ENCODE measurements at places on chromosomes 5 and 9. TPM values are rescaled to one million over a fixed set of nuclear protein-coding genes. Genes with fewer than 3 reads are reported as not detected.

- H3K36me3 ChIP-seq: peaks cover 8% of the 10 kb centered on the region
- H3K4me3 ChIP-seq: no peak overlapping the region
- H3K27me3 ChIP-seq: peaks cover 20% of the 10 kb centered on the region
These were observed 9.8 kb downstream of the PIK3R1 start for GRCh38 chr5:68225188-68225910.

- DNase-seq: peak; percentile 47
- peak overlapping the region; percentile 91 for H3K4me3 ChIP-seq
- H3K36me3 ChIP-seq: peaks cover 19% of the 10 kb centered on the region
- peaks cover 34% of the 10 kb centered on the region for H3K4me1 ChIP-seq
- no peaks in the 10 kb centered on the region for H3K27me3 ChIP-seq
These were observed 578 bp upstream of the PSAT1 start for GRCh38 chr9:78296201-78296892.

DNA sequence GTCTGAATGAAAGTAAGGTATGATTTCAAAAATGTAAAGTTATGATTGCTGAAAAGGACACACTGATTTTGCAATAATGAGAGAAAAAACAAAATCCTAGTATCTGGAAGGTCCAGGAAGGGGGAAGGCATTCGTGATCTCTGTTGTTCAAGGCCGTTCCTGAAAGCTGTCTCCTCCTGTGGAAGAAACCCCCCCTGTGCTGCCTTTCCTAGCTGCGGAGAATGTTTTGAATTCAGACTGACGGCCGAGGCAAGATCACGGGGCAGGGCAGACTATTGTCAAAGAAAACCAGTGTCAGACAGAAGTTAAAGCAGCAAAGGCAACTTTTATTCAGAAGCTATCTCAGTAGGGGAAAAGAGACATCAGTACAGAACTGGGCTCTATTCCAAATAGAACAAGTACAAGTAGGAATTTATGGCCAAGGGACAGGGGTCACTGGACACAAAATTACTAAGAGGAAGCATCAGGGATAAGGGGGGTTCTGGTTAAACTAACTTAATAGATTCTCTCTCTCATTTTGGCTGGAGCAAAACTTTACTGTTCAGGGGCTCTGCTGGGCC, 61.9 kb upstream of the IGFBPL1 start:
- H3K27ac ChIP-seq: peak overlapping the region; percentile 94
- H3K4me1 ChIP-seq: peaks cover 59% of the 10 kb centered on the region
- no peak overlapping the region for H3K4me3 ChIP-seq
- DNase-seq: no peak

GRCh38 chr5:11468334-11469039, 435.8 kb downstream of the CTNND2 start:
- no peaks in the 10 kb centered on the region for H3K36me3 ChIP-seq
- H3K4me1 ChIP-seq: peaks cover 10% of the 10 kb centered on the region

DNA sequence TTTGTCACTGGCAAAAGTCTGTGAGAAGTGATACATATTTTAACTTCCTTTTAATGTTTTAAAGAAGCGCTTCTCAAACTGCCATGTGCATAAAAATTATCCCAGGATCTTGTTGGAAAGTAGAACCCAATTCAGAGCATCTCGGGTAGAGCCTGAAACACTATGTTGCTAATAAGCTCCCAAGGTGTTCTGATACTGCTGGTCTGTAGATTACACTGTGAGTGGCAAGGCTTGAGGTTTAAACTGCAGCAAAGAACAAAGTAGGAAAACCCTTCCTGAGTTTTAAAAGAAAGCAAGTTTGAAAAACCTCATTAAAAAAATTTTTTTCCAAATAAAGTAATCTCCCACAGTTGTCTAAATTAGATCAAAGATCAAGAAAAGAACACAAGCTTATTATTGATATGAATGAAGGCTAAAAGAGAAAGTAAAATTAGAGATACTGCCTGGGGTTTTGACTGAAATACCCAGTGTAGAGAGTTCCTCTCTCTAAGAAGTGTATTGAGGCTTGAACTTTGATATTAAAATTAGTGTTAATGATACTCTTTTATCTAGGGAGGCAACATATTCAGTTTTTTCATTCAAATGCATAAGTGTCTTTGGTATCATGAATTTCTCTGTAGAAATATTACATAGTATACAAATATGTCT, 19.8 kb upstream of the JAK2 start:
- H3K36me3 ChIP-seq: no peaks in the 10 kb centered on the region
- H3K27ac ChIP-seq: no peak overlapping the region
- H3K4me3 ChIP-seq: no peak overlapping the region
- peaks cover 4% of the 10 kb centered on the region for H3K4me1 ChIP-seq

GRCh38 chr9:22992780-22993179, 546.2 kb downstream of the DMRTA1 start:
- no peak overlapping the region for H3K27ac ChIP-seq
- no peak overlapping the region for H3K4me3 ChIP-seq
- DNase-seq: no peak
- no peaks in the 10 kb centered on the region for H3K27me3 ChIP-seq

GRCh38 chr9:129853614-129854013, 18.4 kb downstream of the USP20 start:
- H3K4me1 ChIP-seq: no peaks in the 10 kb centered on the region
- peaks cover 24% of the 10 kb centered on the region for H3K36me3 ChIP-seq
- H3K4me3 ChIP-seq: no peak overlapping the region
- no peak for DNase-seq
- no peaks in the 10 kb centered on the region for H3K27me3 ChIP-seq

GRCh38 chr5:151572657-151573368, 18.3 kb downstream of the FAT2 start:
- peaks cover 13% of the 10 kb centered on the region for H3K4me1 ChIP-seq
- peaks cover 43% of the 10 kb centered on the region for H3K27me3 ChIP-seq
- no peaks in the 10 kb centered on the region for H3K36me3 ChIP-seq
- DNase-seq: no peak

Gene FGF10
- total RNA-seq: 0.32 TPM

GRCh38 chr9:98899408-98900056, 44.2 kb upstream of the COL15A1 start:
- no peak for DNase-seq
- H3K4me3 ChIP-seq: no peak overlapping the region
- H3K27ac ChIP-seq: no peak overlapping the region
- peaks cover 9% of the 10 kb centered on the region for H3K36me3 ChIP-seq
- H3K27me3 ChIP-seq: peaks cover 2% of the 10 kb centered on the region

DNA sequence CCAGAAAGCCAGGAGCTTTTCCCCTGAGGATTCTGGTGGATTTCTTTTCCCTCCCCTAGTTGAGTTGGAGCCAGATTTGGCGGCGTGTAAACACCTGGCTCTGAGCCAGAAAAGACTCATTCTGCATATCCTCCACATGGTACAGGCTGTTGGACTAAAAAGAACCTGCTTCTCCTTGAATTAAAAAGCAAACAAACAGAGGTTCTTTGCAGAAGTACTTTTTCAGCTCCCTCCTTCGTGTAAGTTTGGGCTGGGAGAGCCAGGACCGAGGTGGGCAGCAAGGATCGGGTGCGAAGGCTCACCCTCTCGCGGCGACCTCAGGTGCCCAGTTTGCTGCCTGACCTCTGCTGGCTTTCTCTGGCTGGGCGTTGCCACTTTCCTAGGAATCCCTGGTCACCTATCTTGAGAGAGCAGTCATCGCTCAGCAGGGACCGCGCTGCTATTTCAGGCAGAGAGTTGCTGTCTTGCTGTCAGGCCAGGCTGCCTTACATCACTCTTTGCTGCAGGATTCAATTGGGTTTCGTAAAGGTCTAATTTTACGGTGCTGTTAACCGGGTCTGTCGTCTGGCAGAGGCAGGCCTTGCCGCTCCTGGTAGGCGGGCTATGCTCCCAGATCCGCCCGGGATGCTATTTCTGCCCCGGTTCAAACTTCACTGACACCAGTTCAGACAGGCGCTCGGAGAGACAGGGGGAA, 3.2 kb downstream of the PAPPA start:
- H3K27ac ChIP-seq: no peak overlapping the region
- peak overlapping the region; percentile 67 for H3K4me3 ChIP-seq
- H3K36me3 ChIP-seq: no peaks in the 10 kb centered on the region
- DNase-seq: peak; percentile 56
- H3K27me3 ChIP-seq: peaks cover 87% of the 10 kb centered on the region

GRCh38 chr5:78497573-78498533, 137.4 kb downstream of the SCAMP1 start:
- H3K36me3 ChIP-seq: no peaks in the 10 kb centered on the region
- H3K4me3 ChIP-seq: no peak overlapping the region
- no peak for DNase-seq

GRCh38 chr5:149001162-149001561, 61.7 kb downstream of the SH3TC2 start:
- DNase-seq: no peak
- peaks cover 8% of the 10 kb centered on the region for H3K4me1 ChIP-seq
- H3K4me3 ChIP-seq: no peak overlapping the region
- no peak overlapping the region for H3K27ac ChIP-seq

DNA sequence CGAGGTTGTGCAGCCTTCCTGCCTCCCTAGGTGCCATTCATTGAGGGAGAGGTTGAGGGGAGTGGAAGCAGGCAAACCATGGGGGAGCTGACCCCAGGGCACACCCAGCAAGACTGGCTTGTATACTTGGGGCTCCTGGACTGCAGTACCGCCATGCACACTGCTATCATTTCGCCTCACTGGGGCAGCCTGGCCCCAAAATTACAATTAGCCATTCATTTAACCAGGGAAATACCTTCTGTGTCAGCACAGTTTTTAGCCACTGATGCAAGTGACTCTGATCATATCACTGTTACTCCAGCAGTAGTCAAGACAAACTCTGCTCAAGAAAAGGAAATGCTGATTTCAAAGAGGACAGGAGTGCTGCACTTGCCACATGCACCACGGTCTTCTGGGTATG, 109.7 kb downstream of the TRIO start:
- peaks cover 66% of the 10 kb centered on the region for H3K4me1 ChIP-seq
- no peak for DNase-seq
- peak overlapping the region; percentile 32 for H3K27ac ChIP-seq
- H3K36me3 ChIP-seq: peaks cover 13% of the 10 kb centered on the region
- no peaks in the 10 kb centered on the region for H3K27me3 ChIP-seq

DNA sequence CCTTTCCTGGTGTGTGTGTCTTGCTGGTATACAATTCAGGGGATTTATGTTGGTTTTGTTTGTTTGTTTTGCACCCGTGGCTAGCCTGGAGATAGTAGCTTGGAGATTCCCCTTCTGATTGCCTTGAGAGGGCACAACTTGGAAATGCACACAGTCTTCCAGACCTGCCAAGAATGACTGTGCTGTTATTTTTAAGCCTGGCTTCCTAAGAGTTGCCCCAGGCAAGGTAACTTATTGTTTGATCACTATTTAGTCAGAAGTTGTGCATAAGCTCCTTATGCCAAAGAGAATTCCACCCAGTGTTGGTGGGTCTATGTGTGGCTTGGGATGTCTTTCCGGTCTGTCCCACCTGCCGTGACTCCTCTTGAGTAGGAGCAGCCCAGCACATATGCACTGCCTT, 421.9 kb upstream of the KCNN2 start:
- no peaks in the 10 kb centered on the region for H3K36me3 ChIP-seq
- DNase-seq: no peak
- H3K4me3 ChIP-seq: no peak overlapping the region
- H3K27ac ChIP-seq: no peak overlapping the region
- H3K4me1 ChIP-seq: peaks cover 6% of the 10 kb centered on the region

DNA sequence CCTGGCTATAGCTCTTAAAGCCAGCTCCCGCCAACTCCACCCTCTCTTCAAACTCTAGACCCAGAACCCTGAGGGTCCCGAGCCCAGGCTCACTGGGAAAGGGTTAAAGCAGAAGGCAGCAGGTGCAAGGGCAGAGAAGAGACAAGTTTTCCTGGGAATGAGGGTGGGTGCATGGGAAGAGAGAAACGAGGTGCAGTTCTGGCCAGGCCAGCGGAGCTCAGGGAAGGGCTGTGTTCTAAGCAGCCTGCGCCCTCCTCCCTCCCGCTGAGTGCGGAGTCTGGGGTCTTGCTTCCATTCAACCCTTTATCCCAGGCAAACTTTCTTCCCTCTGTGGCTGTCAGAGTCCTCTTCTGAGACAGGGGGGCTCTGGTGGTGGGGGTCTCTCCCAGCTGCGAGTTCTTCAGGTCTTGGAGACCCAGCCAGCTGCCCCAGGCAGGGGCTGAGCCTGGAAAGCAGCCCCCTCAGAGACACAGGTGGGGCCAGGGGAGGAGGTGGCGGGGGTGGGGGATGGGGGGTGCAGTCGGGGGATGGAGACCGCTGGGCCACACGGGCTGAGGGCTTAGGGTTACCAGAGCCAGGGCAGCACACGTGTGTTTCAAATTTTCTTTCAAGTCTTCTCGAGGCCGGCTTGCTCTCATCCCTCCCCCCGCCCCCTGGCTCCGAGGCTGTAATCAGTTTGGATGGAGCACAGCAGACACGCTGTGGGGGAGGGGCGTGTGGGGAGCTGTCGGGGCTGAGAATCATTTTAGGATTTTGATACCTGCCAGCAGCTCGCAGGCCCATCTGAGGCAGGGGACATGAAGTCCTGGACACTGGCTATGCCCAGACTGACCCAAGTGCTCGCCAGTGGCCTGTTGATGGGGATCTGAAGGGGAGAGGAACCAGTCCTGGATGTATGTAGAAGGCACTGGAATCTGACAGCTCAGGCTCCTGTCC, 169.6 kb upstream of the SMIM23 start:
- peaks cover 22% of the 10 kb centered on the region for H3K4me1 ChIP-seq
- no peak overlapping the region for H3K27ac ChIP-seq
- no peak for DNase-seq
- peaks cover 76% of the 10 kb centered on the region for H3K27me3 ChIP-seq
- no peak overlapping the region for H3K4me3 ChIP-seq
- H3K36me3 ChIP-seq: no peaks in the 10 kb centered on the region

Measured in WTC11 (cell line).